ENCODE measurements at places on chromosomes 1 and 21.

GRCh38 chr1:167332503-167332902, 111.8 kb downstream of the POU2F1 start:
- no peak for DNase-seq

DNA sequence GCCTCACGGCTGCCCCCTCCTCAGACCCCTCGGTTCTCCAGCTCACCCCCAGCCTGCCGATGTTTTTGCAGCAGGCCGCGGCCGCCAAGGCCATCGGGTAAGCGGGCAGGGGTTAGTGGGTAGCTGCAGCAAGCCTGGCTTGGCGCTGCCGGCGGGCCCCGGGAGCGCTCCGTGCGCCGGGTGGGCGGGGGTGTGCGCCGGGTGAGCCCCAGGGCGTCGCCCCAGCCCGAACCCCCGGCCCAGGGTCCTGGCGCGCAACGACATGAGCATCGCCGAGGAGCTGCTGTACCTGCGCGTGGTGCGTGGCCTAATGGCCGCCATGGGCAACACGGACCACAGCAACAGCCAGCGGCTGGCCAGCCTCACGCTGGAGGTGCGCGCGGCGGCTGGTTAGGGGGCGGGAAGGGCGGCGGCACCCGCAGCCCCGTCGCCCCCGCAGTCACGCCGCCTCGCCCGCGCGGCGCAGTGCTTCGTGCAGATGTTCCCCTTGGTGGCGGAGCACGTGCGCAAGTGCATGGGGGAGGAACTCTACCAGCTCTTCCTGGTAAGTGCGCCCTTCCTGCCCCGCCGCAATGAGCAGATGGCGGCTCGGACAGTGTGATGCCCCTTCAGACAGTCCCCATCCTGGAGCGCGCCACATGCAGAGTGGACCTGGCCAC, 6.5 kb downstream of the RNU5D-1 start:
- no peak for DNase-seq

DNA sequence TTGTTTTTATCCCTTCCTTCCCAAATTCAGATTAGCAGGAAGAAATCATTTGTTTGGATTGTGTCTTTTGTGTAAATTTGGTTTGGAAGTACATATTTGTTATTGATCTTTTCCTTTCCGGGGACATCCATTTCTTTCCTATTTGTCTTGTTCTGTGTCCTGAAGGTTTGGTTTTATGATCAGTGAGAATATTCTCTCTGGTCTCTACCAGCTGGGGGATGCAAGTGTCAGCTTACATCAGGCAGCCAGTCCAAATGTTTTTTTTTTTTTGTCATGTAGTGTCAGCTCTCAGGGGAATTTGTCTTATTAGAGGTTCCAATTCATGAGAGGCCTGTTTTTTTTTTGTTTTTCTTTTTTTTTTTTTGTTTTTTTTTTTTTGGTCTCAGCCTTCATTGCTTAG, 479.2 kb upstream of the LRRC7 start:
- no peak for DNase-seq

DNA sequence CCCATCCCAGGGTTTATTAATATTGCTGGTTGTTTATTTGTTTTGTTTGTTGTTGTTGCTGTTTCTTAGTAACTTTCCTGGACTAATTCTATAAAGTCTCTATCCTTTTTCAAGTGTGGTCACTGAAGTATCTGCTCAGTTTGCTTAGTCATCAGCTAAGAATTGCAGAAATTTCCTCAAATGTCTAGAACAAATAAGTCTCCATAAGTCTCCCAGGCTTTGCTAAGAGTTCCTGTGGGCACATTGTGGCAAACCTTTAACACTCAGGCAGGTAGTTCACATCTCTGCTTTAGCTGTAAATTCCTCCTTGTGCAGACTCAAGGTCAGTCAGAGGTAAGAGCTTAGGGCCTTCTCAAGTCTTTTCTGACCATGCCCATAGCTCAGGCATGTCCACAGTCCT, 38.9 kb upstream of the C1orf185 start:
- no peak for DNase-seq

DNA sequence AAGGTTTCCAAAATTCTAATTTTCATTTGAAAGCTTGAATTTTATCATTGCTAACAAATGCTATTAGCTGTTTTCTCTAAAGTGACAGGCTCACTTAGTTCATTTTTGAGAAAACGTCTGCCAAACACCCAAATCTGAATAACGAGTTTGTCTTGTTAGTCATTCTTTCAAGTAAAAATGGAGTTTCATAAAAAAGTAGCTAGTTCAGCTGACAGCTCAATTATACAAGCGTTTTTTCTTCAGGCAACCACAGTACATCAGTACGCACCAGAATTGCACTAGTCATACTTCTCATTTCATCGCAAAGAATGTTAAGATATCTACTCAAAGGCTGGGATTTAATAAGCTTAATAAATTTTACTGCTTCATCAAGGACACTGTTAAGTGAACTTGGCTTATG, 72.3 kb upstream of the SLFNL1 start:
- no peak for DNase-seq

- no peak for DNase-seq
Observed at GRCh38 chr1:33180226-33180910, 1.5 kb downstream of the TRIM62 start.

DNA sequence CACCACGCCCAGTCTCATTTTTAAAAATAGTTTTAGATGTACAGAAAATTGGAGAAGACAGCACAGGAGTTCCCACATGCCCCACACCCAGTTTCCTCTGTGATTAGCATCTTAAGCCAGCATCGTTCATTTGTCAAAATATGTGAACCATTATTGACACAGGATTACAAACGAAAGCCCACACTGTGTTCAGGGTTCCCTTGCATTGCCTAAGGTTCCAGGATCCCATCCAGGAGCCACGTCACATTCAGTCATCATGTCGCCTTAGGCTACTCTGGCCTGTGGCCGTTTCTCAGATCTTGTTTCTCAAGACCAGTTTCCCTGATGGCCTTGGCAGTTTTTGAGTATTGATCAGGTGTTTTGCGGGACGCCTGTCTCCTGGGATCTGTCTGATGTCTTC, 34.7 kb upstream of the TNFRSF1B start:
- no peak for DNase-seq

DNA sequence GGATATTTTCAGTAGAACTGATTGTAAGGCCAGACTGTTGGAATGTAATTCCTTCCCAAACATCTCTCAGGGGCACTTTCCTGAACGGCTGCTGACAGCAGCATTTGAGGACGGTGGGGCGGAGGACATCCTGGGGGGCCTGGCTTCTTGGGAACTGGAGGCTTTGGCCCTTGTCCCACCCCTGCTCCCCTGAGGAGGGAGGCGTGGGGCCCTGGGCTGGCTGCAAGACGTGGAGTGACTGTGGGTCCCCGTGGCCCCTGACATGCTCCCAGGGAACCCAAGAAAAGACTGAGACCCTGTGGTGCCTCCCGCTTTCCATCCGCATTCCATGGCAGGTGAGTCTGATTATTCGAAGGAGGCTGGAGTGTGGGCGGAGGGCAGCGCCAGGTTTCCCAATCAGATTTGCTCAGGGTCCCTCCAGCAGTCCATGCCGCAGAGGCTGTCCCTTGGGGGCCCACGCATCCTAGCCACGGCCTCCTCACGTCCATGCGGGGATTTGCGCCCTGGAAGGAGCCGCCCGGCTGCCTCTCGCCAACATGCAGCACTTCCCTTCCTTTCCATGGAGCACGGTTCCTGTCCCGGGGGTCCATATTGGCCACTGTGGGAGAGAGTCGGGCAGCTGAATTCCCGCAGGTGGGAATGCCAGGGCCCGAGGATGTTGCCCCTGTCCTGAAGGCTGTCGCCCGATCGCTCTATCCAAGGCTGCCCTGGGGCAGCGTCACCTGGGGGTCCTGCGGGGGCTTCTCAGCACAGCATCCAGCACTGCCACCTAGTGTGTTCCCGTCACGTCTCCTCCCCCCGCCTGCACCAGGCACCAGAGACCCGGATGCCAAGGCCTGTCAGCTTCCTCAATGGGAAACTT, 69.0 kb downstream of the FAAP20 start:
- DNase-seq: no peak

DNA sequence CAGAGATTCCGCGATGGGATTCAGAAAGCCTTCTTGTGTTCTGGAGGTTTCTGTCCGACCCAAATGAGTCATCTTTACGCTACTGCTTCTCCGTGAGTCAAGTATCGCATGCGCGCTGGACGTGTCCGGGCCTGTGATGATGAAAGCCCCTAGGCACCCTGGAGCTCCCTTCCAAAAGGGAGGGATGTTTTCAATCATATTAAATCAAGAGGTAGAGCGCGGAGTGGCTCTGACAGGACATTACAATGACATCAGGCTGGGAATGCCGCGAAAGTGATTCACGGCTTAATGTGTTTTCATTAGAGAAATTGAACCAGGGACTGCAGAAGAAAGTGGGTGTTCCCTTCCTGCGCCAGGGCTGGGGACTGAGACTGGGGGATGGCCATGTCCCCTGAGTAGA, 48.5 kb downstream of the AJAP1 start:
- DNase-seq: no peak

DNA sequence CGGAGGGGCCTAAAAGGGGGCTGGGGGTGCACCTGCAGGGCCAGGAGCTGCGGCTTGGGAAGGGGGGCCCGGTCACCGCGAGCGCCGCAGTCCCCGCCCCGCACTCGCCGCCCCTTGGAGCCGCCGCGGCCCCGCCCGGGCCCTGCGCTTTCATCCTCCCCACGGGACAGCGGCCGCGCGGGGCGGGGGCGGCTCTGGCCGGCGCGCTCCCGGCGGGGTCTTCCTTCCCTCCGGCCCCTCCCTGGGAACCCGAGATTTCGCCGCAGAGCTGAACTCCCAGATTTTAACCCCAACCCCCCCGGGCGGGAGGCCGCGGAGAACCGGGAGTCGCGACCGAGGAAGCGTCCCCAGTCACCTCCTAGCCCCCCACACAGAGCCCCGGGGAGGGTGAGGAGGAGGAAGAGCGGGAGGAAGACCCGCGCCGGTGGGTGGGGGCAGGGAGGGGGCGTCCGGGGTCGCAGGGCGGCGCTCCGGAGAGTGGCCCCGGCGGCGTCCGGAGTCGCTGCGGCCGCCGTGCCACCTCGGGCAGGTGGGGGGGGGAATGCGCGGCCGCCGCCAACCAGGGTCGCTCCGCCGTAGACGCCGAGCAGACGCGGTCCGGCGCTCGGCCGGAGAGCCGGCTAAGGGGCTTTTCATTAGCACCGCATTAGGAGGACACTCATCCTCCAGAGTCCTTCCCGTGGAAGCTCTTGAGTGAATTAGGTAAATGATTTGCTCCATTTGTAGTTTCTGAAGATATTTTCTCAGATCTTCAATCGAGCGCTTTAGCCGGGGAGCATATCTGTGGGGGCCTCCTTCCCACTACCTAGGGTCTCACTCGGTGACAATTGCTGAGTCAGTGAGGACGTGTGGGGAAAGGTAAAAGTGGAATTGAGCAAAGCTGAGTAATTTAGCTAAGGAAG, 31.6 kb upstream of the NFIA start:
- DNase-seq: no peak

DNA sequence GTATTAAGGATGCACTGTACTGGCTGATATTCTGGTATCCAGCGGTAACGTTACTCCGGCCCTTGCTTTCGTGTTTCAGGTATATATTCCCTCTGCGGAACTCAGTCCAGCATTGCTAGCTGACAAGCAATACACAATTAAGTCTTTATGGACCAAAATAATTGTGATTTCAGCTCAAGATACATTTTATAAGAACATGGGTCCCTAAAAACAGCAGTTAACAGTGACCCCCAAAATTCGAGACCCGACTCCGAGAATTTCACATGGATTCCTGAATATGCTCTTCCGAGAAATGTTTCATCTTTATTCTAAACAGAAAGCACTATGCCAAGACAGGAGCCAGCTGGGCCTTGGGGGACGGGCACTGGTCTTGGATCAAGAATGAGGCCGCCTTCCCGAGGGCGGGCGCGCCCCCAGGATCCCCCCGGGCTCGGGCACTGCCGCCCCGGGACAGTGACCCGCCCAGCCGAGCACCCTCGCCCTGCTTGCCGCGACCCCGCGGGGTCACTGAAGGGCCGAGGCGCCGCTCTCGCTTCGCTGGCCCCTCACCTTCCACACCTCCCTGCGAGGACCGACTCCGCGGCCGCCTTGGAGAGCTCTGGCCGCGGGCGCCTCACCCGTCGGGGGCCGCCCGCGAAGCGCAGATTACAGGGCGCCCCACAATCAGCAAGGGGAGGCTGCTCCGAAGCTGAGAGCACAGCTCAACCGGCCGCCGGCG, 610 bp downstream of the SCYL3 start:
- DNase-seq: no peak

DNA sequence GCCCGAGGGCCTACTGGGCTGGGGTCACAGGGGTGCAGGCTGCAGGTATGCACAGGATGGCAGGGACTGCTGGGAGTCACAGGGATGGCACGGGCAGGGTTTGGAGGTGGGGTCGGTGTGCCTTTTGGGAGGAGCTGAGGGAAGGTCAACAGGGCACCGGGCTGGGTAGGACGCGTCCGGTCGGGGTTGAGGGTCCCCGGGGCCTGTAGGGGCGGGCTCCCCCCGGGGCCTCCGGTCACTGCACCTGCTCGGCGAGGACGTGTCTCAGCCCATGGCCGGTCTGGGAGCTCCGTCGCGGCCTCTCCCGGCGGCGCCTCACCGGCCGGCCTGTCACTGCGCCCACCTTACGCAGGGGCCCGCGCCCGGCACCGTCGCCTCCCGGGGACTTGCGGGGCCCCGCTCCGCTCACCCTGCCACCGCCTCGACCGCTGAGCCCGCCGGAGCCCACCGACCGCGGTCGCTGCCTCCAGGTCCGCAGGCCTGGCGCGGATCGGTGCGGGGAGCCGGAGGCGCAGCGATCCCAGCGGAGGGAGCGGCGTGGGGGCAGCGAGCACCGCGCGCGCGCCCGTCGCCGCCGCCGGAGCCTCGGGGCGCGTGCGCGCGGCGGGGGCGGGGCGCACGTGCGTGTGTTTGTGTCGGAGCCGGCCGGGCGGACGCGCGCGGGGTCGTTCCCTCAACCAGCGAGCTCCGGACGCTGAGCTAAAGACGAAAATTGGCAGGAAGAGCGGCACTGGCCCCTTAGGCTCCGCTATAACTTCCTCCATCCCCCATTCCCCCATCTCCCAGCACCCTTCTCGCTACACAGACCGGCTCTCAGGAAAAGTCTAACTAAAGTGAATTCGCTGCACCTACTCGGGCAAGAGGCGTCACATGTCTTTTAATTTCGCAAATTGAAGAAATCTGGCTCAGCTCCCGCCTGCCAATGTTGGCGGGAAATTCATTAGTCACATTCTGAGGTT, at the start of gene AMIGO1:
AMIGO1 (minus strand) TSS at position 552 of the 959 bp plus-strand sequence. CDS start 815 bp downstream, outside the sequence.
- peak; percentile 50 for DNase-seq

GRCh38 chr1:214404154-214404553, 123.2 kb downstream of the SMYD2 start:
- no peak for DNase-seq

DNA sequence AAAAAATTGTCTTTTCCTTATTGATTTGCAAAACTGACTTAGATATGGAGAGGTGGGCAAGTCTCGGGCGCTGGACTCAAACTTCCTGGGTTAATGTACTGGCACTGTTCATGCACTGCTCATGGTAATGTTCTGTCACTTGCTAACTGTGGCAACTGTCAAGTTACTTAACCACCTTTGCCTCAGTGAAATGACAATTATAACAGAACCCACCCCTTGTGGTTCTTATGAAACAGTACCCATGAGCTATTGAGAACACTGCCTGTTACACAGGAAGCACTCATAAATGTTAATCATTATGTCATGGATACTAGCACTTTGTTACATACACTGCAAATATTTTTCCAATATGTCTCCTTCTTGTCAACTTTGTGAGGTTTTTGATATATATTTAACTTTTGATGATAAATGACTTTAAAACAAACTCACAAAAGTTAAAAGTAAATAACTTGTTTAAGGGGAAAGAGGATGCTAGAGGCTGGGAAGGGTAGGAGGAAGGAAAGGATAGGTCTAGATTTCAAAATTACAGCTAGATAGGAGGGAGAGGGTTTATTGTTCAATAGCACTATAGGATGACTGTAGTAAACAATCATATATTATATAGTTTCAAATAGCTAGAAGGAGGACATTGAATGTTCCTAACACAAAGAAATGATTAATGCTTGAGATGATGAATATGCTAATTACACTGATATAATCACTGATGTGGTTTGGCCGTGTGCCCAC, 342.5 kb downstream of the ADGRL2 start:
- DNase-seq: no peak

GRCh38 chr1:234655328-234656069, 45.5 kb upstream of the IRF2BP2 start:
- no peak for DNase-seq
